ENCODE measurements at places on chromosomes 7 and 10.

DNA sequence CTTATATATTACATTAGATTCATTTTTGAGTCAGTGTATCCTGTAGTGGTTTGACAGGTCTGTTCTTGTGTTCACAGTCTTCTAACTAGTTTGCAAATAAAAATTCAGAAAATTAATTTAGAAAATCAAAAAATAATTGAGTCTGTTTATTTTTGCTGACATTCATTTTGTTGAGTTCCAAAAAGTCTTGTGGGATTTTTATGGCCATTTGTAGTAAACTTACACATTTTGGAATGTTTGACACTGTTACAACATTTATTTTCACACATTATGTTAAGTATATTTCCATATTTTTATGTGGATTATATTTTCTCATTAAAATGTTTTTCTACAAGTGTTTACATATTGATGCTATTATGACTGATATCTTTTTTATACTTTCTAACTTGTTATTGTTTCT is 16.4 kb downstream of the RABGEF1 start:
- no peak for DNase-seq

DNA sequence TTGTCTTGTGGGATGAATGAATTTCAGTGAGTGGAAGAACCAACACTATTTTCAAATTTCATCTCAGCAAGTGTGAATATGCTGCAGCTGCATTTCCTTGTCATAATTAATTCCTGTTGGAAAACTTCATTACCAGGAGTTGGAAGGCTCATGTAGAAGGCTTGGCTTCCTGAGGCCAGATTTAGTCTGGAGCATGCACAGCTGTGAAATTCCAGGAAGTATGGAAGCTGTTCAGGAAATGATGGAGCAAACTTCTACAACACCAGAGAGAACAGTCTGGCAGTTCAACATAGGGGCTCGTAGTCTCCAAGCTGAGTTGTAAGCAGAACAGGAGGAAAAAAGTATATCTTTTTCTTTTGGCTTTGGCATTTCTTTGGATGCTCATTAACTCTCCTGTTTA is 1439.9 kb upstream of the CELF2 start:
- DNase-seq, result no peak

DNA sequence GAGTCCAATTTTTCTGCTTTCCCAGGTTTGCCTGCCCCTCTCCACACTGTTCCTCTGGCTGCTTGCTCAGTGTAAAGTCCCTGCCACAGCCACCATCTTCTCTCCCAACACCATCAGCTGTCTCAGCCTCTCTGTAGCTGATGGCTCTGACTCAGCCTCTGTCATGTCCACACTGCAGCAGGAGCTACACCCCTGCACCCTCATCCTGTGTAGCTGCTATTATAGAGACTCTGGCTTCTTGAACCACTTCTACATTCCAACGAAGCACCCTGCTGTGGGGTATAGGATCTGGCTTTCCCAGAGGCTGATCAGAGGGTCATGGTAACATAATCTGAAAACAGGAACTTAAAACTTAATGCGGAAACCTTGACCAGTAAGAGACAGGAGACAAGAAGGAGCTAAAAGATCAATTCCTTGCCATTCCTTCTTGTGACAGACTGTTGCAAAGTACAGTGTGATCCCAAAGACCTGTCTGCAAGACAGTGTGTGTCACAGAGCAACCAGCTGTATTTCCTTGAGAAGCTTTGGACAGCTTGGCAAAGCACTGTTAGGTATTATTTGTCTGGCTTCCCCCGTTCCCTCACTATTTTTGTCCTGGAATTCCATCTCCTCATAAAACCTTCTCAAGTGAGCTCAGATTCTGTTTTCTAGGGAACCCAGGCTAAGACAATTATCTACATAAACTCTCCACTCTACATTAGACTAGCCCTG is 42.3 kb downstream of the NRCAM start:
- DNase-seq, result no peak

DNA sequence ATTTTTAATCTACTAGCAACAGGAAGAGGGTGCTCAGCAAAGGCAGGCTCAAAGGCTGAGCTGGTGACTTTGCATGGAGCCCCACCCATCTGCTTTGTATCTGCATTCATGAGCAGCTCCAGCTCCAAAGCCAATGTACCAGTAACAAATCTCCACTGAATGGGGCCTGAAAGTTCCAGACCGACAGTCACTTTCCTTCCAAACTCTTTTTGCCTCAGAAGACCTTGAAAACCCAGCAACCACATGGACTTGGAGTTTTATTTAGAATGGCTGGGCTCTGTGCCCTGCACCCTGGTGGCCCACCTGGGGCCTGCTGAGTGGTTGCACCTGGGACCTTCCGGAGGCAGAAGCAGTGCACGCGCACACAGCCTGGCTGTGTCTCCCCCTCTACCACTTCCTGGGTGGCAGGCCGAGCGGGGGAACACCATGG is 195.0 kb upstream of the PLXNA4 start:
- no peak for DNase-seq

- peak; percentile 11 for DNase-seq
These were observed 273.8 kb downstream of the AUTS2 start for GRCh38 chr7:69871886-69872569.

DNA sequence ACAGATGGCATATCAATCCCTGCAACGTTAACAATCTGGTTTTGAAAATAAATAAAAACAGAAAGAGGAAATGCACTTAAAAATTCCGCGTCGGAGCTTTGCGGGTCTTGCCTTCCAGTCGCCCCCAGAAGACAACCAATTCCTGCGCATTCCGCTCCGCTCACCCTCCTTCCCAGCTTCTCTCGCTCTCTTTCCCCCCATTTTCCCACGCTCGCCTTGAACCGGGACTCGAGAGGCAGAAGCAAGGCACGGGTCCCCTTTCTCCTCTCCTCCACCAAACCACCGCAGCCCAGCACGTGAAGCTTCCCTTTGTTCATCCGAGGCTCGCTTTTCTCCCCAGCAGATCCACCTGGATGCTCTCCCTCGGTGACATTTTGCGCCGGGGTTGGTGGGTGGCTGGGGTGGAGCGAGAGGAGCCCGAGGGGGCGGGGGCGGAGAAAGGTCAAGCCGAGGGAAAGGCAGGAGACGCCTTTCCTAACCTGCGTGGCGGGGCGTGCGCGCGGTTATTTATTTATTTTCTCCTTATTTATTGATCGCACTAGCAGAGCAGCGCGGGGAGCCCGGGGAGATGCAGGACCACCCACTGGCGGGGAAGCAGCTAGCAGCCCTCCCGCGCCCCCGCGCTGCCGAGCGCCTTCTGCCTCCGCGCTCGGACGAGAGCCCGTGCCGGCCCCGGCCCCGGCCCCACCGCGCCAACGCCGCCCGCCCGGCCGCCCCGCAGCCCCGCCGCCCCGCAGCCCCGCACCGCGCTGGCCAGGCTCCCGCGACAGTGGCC is at the start of gene KCND2:
TSS of gene KCND2 (plus strand) at position 475 of the 775 bp plus-strand sequence.
- peak; percentile 28 for DNase-seq

Data from amniotic epithelial cell (primary cell).